ENCODE measurements at places on chromosomes 16 and 17. TPM values are rescaled to one million over a fixed set of nuclear protein-coding genes. Genes with fewer than 3 reads are reported as not detected.
A peak's percentile ranks its signal among the peaks of the same experiment; 100 is the strongest.

DNA sequence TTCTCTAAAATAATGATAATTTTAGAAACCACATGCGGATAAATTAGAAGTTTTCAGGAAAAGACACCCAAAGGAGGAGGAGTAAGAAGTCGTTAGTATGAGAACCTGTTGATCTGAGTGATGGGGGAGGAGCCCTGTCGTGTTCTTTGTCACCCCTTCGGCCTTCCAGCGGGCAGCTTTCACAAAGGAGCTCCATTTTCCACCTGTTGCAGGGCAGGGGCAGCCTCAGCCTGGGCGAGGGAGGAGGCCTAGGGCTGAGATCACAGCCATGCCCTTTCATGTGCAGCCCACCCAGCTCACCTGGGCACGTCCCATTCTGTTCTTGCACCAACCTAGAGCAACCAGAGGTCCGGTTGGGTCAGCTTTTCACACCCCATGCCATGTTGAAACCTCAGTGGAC, 5.3 kb downstream of the DUSP14 start:
- no peak overlapping the region for H3K4me3 ChIP-seq
- no peaks in the 10 kb centered on the region for H3K27me3 ChIP-seq
- DNase-seq = no peak

The SYNGR3 gene
- total RNA-seq = not detected

The TVP23C gene
- total RNA-seq = 19.4 TPM

DNA sequence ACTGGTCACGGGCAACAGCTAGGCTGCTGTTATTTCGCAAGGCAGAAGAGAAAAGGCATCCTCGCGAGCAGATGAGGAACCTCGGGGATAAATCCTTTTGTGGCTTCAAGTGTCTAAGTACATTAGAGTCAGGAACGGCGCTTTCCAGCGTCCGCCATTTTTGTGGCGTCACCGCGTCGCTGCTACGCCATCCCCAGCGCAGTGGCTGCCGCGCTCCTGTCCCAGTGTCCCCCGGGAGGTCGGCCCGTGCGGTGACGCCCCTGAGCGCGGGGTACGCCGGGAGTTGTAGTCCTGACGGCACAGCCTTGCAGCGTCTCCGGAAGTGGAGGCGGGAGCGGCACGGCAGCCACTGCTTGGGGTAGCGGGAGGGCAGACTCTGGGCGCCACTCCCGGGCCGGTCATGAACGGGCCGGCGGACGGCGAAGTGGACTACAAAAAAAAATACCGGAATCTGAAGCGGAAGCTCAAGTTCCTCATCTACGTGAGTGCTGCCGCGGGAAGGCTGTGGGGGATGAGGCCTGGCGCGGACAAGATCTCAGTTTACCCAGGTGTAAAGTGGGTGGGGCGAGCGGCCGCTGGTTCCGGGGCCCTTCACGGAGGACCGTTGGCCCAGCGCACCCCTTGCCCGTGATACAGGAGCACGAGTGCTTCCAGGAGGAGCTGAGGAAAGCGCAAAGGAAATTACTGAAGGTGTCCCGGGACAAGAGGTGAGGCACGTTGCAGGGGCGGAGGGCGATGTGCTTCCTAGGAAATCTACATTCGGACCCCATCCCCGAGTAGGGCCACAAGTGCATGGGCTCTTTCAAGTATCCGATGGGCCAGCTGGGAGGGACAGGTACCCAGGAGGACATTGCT, at the start of gene INO80E:
Gene INO80E, plus strand, starts transcription at position 331 of the 855 bp plus-strand sequence. Its CDS starts 70 bp downstream, at position 401.
- no peaks in the 10 kb centered on the region for H3K36me3 ChIP-seq
- H3K4me1 ChIP-seq = peaks cover 19% of the 10 kb centered on the region
- peak within 1 kb of the TSS; percentile 88 for H3K4me3 ChIP-seq
- H3K27ac ChIP-seq = peak within 1 kb of the TSS; percentile 95
- H3K27me3 ChIP-seq = no peaks in the 10 kb centered on the region
- DNase-seq = peak; percentile 83

The RBL2 gene
- total RNA-seq = 88.1 TPM

- H3K27me3 ChIP-seq = no peaks in the 10 kb centered on the region
- no peak for DNase-seq
- H3K36me3 ChIP-seq = no peaks in the 10 kb centered on the region
Observed at GRCh38 chr16:11236461-11237254, 19.3 kb downstream of the SOCS1 start.

The ENPP7 gene
- not detected for total RNA-seq

The ZMYND15 gene
- not detected for total RNA-seq

- no peak overlapping the region for H3K27ac ChIP-seq
- DNase-seq = no peak
- H3K4me3 ChIP-seq = no peak overlapping the region
Observed at GRCh38 chr16:3706253-3707012, 10.9 kb downstream of the TRAP1 start.

DNA sequence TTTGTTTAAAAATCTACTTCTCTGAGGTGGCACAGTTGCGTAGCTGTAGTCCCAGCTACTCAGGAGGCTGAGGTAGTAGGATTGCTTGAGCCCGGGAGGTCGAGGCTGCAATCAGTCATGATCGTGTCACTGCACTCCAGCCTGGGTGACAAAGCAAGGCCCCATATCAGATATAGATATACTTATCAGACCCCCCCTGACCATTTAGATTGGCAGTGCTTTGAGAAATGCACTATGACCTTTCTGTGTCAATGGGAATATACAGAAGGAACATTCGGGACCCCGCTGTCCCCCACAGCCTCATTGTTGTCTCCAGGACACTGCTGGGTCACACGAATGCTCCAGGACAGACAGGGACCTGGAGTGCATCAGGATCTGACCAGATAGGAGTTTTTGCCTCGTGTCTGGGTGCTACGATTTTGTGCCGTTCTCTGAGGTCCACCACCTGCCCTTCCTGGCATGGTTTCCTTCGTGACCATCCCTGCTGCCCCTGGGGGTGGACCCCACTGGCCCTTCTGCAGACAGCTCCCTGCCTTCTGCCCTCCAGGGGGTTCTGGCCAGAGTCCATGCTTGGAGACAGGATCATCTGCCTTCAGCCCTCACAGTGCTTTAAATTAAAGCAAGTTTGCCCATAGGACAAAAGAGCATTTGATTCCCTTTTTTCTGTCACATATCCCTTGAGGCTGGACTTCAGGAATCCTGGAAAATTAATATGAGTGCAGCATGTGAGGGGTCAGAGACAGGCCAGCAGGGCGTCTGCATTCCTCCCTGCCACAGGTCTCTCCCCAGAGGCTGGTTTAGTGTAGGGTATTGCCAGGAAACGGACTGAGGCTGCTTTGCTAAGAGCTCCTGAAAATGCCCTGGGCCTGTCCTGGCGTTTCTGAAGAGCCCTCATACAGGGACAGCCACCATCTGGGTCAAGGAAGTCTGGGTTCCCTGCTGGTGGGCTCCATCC, 19.3 kb downstream of the PLD6 start:
- H3K36me3 ChIP-seq = peaks cover 55% of the 10 kb centered on the region
- no peaks in the 10 kb centered on the region for H3K27me3 ChIP-seq
- H3K4me3 ChIP-seq = no peak overlapping the region

The TBX6 gene
- 6.2 TPM for total RNA-seq

DNA sequence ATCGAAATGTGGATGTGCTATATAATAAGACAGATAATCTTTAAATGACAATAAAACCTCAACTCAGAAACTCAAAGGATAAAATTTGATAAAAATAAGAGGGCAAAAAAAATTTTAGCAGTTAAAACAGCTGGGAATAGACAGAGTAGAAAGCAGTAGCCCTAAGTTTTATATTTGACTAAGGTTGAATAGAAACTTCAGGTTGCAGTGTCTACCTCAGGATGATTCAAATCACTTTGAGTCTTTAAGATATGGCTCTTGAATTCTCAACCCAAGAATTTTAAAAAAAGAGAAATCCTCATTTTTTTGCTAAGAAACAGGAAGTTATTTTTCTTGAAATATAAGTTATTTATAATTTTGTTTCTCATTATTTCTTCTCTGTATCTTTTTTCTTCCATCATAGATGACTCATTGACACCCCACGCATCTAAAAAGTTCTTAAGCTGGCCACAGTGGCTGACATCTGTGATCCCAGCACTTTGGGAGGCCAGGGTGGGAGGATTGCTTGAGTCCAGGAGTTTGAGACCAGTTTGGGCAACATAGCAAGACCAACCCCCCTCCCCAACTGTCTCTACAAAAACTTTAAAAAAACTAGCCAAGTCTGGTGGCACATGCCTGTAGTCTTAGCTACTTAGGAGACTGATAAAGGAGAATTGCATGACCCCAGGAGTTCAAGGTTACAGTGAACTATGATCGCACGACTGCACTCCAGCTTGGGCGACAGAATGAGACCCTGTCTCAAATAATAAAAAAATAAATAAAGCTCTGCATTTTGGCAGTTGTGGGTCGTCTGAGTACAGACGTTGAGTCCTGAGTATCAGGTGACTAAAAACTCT, 23.9 kb downstream of the NFAT5 start:
- peaks cover 19% of the 10 kb centered on the region for H3K4me1 ChIP-seq
- no peaks in the 10 kb centered on the region for H3K27me3 ChIP-seq
- no peaks in the 10 kb centered on the region for H3K36me3 ChIP-seq
- no peak overlapping the region for H3K27ac ChIP-seq

DNA sequence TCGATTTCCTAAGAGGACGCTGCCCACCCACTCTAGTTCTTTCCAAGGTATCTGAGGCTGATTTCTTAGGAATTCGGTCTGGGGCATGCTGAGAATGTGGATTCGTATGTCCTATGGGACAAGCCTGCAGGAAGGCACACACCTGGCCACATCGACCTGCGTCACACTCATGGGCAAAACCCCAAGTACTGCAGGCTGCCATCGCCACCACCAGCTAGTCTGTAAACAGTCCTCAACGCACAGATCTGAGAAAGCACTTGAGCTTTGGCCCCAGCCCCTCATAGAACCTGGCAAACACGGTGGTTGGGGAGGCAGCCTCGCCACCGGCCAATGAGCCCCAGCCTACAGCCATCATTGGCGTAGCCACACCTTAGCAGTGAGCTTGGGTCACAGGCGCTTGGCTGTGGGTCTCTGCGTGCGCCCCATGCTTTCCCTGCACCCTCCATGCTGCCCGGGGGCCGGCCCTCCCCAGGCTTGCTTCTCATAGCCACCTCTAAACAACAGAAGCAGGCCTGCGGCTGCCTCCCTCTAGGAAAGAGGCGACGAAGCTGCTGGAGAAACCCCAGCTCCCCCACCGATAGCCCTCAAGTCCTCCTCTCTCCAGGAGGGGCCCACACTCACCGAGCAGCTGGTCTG, 75.1 kb downstream of the ZNF778 start:
- H3K4me1 ChIP-seq = peaks cover 38% of the 10 kb centered on the region
- DNase-seq = no peak
- no peak overlapping the region for H3K27ac ChIP-seq
- no peak overlapping the region for H3K4me3 ChIP-seq
- peaks cover 15% of the 10 kb centered on the region for H3K36me3 ChIP-seq
- no peaks in the 10 kb centered on the region for H3K27me3 ChIP-seq

DNA sequence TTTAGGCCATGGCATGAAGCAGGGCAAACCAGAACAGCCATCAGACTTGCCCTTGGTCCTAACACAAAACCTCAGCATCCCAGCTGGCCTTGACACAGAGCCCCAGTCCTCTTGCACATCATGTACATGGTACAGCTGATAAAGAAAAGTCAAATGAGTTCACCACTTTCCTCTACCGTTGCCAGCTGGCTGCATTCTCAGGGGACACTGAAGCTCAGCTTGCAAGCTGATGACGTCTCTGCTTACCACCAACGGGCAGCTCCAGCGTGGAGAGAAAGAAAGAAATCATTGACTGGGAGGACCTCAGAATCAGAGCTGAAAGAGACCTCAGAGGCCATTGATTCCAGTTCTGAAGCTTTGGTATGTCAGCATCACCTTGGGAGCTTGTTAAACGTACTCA, 80.7 kb upstream of the CES5A start:
- no peak overlapping the region for H3K4me3 ChIP-seq
- DNase-seq = no peak

DNA sequence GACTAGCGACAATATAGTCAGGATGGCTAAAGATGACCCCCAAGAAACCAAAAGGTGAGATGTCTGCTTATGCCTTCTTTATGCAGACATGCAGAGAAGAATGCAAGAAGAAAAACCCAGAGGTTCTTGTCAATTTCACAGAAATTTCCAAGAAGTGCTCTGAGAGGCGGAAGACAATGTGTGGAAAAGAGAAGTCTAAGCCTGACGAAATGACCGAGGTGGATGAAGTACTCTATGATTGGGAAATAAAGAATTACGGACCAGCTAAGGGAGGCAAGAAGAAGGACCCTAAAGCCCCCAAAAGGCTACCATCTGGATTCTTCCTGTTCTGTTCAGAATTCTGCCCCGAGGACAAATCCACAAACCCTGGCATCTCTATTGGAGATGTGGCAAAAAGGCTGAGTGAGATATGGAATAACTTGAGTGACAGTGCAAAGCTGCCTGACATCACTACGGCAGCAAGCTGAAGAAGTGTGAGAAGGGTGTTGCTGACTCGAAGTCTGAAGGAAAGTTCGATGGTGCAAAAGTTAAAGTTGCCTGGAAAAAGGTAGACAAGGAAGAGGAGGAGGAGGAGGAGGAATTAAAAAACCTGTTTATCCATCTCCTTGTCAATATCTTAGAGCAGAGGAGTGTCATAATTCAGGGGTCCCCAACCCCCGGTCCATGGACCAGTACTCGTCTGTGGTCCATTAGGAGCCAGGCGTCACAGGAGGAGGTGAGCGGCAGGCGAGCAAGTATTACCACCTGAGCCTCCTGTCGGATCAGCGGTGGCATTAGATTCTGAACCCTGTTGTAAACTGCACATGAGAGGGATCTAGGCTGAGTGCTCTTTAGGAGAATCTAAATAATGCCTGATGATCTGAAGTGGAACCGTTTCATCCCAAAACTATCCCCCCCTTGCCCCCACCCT, 25.1 kb upstream of the ADGRG1 start:
- no peaks in the 10 kb centered on the region for H3K27me3 ChIP-seq
- no peak for DNase-seq
- peaks cover 10% of the 10 kb centered on the region for H3K4me1 ChIP-seq
- no peak overlapping the region for H3K4me3 ChIP-seq
- no peak overlapping the region for H3K27ac ChIP-seq

The MPP2 gene
- total RNA-seq = 3.6 TPM

GRCh38 chr17:67435122-67435521, 58.0 kb downstream of the PITPNC1 start:
- H3K4me1 ChIP-seq = peaks cover 15% of the 10 kb centered on the region
- DNase-seq = no peak
- H3K36me3 ChIP-seq = no peaks in the 10 kb centered on the region
- peak overlapping the region; percentile 38 for H3K27ac ChIP-seq
- no peak overlapping the region for H3K4me3 ChIP-seq
- H3K27me3 ChIP-seq = no peaks in the 10 kb centered on the region

- DNase-seq = no peak
- no peak overlapping the region for H3K4me3 ChIP-seq
- peaks cover 14% of the 10 kb centered on the region for H3K4me1 ChIP-seq
- H3K27me3 ChIP-seq = no peaks in the 10 kb centered on the region
- peak overlapping the region; percentile 21 for H3K27ac ChIP-seq
Observed at GRCh38 chr17:20189302-20189701, 180.1 kb downstream of the SPECC1 start.

- no peak overlapping the region for H3K27ac ChIP-seq
- H3K27me3 ChIP-seq = no peaks in the 10 kb centered on the region
- H3K4me3 ChIP-seq = no peak overlapping the region
- DNase-seq = no peak
- H3K36me3 ChIP-seq = no peaks in the 10 kb centered on the region
Observed at GRCh38 chr17:16888413-16889087, 83.4 kb downstream of the TNFRSF13B start.

DNA sequence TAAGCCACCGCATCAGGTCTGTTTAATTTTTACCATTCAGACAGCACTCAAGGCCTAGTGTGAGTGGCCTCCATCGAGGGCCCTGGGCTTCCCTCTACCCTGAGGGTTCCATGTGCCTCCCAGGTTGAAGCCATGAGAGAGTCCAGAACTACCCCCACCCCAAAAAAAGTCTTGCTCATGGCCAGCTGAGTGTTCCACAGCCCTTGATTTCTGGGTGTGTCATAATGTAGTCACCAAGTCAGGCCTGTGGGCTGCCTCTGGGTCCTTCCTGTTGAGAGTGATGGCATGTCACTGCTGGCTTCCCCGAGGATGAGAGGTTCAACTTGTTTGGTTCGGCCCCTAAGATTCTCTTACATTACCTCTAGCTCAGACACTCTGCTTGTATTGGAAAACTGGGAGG, 100.6 kb downstream of the PITPNC1 start:
- no peak for DNase-seq
- H3K27ac ChIP-seq = peak overlapping the region; percentile 55
- H3K4me1 ChIP-seq = peaks cover 66% of the 10 kb centered on the region
- H3K27me3 ChIP-seq = no peaks in the 10 kb centered on the region

Measured in esophagus squamous epithelium (tissue), 5 donors.